Amygdala (tissue), 56 donors: ENCODE measurements at places on chromosomes 6 and 20.

GRCh38 chr6:54624779-54625178 lies 221.8 kb upstream of the FAM83B start:
- no peak for DNase-seq

- no peak for DNase-seq
Observed at GRCh38 chr6:46486181-46486580, 5.1 kb downstream of the RCAN2 start.

- DNase-seq, result no peak
Observed at GRCh38 chr6:7541175-7542064, at the start of gene DSP. Gene DSP (plus strand): TSS chr6:7541671. CDS start chr6:7541916, 245 bp downstream.

DNA sequence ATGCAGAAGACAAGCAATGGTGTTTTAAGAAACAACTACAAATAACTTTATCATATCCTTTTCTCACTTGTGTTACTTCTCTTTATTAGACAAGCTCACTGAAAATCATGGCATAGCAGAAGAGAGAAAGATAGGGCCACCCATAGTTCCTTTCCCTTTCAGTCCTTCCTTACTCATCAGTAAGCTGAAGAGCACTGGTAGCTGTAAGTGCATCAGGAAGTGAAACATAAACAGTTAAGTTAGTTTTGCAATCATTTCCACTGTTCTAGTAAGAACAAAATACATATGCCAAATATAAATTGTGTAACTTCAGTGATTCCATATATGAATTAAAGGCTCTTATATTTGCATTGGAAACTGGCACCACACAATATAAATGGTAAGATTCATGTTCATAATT lies 220.1 kb downstream of the HACE1 start:
- DNase-seq, result no peak

GRCh38 chr6:111657146-111657545 lies 51.5 kb upstream of the TRAF3IP2 start:
- DNase-seq, result no peak
